WTC11 (cell line): ENCODE measurements at places on chromosomes 2 and 18.

- DNase-seq, result no peak
Observed at GRCh38 chr2:1849450-1849849, 105.1 kb upstream of the PXDN start.

DNA sequence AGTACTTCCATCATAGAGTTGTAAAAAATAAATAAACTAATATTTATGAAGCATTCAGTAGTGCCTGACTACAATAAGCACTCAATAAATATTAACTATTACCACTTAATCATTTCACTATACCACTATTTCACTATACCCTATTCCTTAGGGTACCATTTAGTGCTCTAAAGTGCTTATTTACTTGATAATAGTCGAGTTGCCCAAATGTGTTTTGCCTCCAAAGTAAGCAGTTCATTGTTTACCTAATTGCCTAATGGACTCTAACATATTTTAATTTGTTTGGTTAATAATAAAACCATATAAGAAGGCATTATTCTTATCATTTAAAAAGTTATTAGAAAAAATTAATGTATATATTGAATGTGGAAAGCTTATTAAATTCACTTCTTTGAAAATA is 33.0 kb upstream of the MAP2 start:
- DNase-seq, result no peak

DNA sequence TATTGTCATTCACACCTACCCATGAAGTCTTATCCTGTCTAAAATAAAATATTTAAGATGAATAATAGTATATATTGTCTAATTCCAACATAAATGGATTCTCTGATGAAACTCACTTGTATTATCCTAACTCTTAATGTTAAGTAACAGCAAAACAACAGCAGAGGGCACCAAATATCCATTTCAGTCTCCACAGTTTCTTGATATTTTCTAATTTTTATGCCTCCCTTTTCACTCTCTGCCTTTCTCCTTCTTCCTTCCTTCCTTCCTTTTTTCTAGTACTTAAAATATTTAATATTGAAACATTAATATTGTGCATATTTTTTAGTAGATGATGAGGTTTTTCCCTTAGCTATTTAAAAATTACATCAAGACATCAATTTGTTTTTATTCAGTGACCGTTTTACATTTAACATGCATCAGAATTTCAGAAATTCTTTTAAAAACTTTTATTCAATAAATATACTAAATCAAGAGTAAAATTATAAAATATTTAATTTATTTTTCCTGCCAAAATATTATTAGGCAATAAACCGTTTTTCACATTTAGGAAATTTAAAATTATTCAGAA is 97.6 kb downstream of the WDR7 start:
- no peak for DNase-seq

GRCh38 chr2:26668856-26669750 is 23.4 kb upstream of the KCNK3 start:
- DNase-seq, result no peak

DNA sequence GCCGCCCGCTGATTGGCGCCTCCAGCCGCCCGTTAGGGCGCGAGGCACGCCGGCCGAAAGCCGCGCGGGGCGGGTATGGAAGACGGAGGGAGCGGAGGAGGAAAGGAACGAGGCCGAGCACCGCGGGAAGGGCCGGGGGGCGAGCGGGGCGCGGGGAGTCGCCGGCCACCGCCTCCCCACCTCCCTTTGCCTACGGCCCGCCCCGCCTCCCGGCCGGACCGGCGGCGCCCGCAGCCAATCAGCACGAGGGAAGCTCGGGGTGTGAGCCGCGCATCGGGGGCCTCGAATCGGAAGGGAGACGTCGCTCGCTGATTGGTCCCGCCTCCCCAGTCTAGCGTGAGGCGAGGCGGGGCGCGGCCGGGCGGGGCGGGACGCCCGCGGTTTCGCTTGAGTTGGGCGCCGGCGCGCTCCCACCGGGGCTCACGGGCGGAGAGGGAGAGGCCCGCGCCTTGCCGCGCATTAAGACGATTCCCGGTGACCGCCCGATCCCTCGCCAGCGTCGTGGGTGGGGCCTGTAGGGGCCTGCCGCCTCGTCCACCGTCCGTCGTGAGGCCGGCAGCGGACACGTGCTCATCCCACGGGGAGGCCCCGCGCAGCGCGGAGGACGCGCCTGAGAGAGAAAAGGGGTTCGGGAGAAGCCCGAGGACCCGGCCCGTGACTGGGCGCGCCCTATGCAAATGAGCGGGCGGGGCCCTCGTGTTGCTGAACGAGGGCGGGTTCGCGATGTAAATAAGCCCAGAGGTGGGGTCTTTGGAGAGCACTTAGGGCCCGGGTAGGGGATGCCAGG is 665 bp upstream of the SMAD2 start:
- peak; percentile 94 for DNase-seq

- DNase-seq, result no peak
Observed at GRCh38 chr18:36711813-36712444, 116.9 kb downstream of the TPGS2 start.

DNA sequence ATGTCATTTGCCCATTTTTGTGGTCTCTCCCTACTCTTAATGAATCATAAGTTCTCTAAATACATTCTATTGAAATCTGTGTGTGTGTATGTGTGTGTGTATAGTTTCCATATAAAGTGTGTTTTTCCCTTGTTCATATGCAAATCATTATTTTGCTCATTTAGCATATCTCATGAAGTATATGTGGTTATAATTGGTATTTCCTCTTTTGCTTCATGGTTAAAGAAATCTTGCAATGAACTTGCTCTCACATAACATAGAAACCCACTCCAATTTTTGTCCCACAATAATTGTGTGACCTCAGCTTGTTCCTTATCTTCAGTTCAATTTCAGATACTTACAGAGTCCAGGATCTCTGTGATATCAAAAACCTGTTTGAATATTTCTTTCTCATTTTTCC is 1.2 kb downstream of the CPO start:
- no peak for DNase-seq

DNA sequence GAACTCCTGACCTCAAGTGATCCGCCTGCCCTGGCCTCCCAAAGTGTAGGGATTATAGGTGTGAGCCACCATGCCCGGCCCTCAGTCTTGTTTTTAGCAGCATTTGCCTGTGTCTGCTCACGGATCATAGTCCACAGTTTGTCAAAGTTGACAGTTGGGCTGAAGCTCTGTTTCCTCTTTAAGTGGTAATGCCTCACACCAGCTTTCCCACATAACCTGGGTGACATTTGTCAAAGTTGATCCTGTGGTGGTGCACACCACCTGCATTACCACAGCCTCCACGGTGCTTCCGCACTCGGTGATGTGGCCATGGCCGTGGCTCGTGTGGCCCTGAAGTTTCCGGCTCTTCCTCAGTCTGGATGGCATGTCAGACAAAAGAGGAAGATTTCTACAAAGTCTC is 27.1 kb downstream of the RAB31 start:
- no peak for DNase-seq

GRCh38 chr2:231696004-231696367 is 12.3 kb upstream of the PTMA start:
- no peak for DNase-seq

GRCh38 chr2:19205983-19206533 is 152.4 kb downstream of the OSR1 start:
- DNase-seq, result no peak

- peak; percentile 5 for DNase-seq
Observed at GRCh38 chr18:79772865-79773696, 24.7 kb upstream of the KCNG2 start.
